ENCODE measurements at places on chromosomes 4 and X.
A peak's percentile ranks its signal among the peaks of the same experiment; 100 is the strongest.

DNA sequence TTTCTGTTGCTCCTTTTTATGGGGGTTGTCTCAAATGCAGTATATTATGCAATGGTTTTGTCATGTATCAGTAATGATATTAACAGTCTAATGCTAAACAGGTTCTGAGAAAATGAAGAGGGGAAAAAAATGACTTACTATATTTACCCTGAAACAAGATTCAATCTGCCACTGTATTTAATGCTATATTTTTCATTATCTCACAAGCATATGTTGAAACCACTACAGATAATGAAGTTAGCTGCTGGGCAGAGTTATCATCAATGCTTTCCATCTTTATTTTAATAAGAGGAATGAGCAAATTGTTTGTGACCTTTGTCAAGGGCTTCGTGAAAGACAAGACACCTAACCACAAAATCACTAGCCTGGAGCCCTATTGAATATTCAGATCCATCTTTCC, 32.6 kb upstream of the NAA11 start:
- no peak for DNase-seq

DNA sequence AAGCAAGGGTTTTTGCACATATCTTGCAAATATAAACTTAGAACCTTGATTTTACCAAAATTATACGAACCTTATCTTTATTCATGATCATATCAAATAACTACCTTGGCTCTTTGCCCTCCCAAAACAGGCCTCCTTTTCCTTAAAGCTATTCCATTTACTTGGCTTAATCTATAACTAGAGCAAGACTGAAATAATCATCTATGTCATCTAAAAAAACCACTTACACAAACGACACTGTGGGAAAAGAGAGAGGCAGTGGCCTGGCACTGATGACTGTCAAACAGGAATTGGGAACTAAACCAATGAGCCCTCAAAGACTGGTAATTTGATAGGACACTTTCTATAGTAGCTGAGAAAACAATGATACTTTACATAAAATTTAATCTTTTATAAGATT, 11.7 kb upstream of the PTPN13 start:
- no peak for DNase-seq

- DNase-seq = no peak
Observed at GRCh38 chrX:147077472-147077871, 262.9 kb upstream of the CXorf51A start.

GRCh38 chr4:1557221-1557597, 126.9 kb downstream of the FAM53A start:
- no peak for DNase-seq

DNA sequence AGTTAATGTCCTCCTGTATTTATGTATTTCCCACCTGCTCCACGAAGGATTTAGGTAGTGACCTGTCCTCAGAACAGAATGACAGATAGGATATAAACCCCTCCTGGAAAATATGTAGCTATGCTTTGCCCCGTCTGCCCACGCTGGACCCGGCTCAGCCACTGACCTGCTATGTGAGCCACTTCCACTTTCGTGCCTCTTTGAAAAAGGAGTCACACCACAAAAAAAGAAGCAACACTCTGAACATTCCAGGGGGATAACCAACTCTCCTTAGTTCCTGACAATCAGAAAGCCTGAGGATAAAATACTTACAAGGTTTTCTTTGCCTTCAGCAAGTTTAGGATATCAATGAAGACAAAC, 11.1 kb downstream of the ACSL1 start:
- DNase-seq = no peak

DNA sequence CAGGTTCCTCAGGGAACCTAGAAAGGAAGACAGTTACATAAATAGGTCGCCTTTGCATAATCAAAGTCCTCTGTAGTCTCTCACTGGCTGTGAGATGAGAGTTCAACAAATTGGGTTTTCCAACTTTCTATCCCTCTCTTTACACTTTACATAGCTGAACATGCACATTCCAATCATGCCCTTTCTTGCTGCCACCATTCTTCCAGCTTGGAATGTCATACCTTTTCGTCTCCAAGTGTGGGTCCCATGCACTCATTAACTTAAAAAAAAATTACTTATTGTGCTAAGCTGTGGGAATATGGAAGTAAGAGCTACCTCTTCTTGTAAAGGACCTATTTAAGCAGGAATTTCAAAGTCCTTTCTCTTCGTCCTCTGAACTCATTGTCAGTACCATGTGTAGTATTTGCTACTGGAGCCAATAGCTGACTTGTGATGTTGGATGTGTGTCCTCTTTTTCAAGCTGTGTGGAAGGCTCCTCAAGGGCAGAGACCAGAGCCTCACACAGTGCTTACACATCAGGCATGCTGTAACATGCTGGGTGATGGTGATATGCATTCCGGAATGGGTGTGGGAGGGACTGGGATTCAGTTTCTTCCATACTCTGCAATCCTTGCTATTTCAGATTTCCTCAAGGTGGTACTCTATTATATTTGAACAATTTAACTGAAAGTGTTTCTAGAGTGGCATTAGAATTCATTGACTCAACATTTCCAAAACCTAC, 7.1 kb downstream of the ENOPH1 start:
- no peak for DNase-seq

- DNase-seq = peak; percentile 10
Observed at GRCh38 chr4:13527981-13528820, 16.1 kb downstream of the NKX3-2 start.

- DNase-seq = no peak
Observed at GRCh38 chr4:121838136-121838535, 14.5 kb upstream of the CCNA2 start.

DNA sequence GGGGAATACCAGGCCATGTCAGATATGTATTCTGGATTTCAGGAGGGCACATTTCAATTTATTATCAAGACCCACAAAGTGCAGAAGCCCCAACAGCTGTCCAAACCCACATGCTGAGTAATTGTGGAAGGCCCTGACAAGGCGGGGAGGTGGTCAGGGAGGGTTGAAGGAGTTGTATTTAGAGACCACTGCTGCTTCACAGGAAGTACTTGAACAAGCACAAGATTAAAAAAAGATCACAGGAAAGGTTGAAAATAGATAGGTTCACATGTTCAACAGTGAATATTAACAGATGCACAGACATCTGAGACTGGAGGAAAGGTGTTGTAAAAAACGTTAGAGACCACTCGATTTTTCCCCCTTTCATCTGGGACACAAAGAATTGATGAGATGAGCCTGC, 17.9 kb downstream of the ATP8A1 start:
- no peak for DNase-seq

- DNase-seq = no peak
Observed at GRCh38 chrX:115713460-115713859, 152.5 kb downstream of the PLS3 start.

- DNase-seq = no peak
Observed at GRCh38 chrX:139187738-139188137, 342.8 kb upstream of the F9 start.

GRCh38 chr4:16120720-16121119, 36.9 kb upstream of the PROM1 start:
- no peak for DNase-seq

DNA sequence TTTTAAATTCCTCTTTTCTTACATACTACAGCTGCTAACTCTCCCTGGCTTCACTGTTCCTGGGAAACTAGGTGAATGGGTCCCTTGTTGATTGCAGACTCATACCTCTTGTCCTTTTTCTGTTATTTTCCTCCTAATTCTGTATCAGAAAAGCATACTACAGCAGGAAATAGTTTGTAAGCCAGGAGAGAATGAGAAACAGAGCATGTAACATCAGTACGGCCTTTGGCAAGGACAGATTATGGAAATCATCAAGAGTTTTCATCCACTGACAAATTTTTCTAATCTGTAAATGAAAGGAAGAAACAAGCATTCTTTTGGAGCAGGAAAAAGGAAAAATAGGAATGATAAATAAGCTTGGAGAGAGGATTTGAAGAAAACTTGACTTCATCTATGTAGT, 239.2 kb downstream of the ANTXR2 start:
- DNase-seq = no peak

GRCh38 chr4:26130173-26130572, 190.6 kb upstream of the RBPJ start:
- DNase-seq = no peak

GRCh38 chr4:187432310-187432709, 563.3 kb upstream of the ZFP42 start:
- no peak for DNase-seq

DNA sequence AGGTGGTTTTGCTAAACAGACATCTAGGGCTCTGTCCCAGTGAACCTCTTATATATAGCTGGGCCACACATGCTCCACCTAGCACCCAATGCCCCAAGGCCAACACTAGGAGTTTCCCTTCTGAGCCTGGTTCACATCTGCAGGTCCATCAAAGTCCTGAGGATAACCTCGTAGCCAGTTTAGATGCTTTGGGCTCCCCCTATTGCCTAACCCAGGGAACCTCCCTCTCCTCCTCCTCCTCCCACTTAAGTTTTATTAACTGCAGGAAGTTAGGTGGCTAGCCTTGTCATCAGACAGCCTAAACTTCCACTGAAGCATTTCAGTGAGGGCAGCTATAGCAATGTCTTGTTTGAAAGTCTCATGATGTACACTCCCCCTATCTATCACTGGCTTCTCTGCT, 88.0 kb downstream of the GUCY2F start:
- no peak for DNase-seq

GRCh38 chr4:171101845-171102244, 711.4 kb upstream of the GALNTL6 start:
- no peak for DNase-seq

GRCh38 chr4:89009115-89009514, 47.9 kb downstream of the FAM13A start:
- DNase-seq = no peak

- no peak for DNase-seq
Observed at GRCh38 chr4:86675548-86675947, 81.4 kb downstream of the PTPN13 start.

DNA sequence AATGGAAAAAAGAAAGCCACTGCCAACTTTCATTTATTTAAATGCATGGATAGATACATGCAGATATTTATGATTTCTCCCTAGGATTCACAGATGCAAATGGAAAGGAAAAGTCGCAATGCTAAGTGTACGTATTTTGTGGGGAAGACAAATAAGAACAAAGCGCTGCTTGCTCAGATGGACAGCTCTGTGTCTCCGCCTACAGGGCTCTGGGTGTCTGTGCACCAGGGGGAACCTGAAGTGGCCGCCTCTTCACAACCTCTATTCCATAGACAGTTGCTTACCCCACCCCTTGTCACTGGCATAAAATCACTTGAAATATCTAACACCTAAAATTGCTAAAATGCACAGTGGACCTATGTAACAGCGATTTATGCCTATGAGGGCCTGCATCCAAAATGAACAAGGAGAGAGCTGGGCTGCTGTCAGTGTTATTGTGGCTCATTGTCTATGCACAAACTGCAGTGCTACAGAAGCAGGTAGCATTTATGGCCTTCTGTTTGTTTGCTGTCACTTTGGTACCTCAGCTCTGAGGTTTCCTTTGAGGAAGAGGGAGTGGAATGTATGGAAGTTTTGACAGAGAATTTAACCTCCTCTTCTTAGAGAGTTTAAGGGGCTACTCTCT, 58.6 kb upstream of the PAGE1 start:
- DNase-seq = no peak

- DNase-seq = no peak
Observed at GRCh38 chr4:99405433-99406115, 29.6 kb downstream of the ADH7 start.

GRCh38 chr4:6991249-6991648, 51.9 kb upstream of the TADA2B start:
- no peak for DNase-seq

GRCh38 chr4:26365537-26366150, 44.8 kb downstream of the RBPJ start:
- no peak for DNase-seq

DNA sequence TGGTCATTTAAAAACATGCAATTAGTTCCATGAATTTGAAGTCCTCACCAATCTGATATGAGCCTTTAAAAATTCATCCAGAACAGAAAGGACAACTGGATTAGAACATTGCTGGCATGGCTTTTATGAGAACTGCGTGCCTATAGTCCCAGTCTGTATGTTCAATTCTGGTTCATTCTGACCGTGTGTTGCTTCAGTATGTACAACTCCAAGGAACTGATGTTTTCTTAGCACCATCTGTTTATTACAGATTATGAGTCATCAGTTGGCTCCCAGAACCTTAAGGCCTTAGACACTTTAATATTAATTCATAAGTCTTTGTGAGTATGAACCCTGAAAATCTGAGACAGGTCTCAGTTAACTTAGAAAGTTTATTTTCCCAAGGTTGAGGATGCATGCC, 115.0 kb downstream of the CEP44 start:
- DNase-seq = no peak

DNA sequence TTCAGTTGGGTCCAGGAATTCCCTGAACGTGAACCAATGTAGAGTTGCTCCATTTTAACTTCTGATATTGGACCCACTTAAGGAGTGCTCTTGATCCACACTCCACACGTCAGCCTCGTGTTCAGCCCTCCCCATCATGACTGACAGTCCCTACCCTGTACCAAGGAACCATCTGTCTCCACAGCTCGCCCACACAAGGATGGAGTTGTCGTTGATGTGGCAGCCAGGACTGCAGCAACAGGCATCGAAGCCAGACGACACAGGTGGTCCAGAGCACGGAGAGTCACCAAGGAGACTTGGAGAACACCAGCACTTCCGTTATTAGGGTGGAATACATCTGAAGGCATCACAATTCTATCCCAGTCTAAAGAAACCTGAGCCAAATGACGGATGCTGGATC, 472.1 kb upstream of the NR3C2 start:
- no peak for DNase-seq

DNA sequence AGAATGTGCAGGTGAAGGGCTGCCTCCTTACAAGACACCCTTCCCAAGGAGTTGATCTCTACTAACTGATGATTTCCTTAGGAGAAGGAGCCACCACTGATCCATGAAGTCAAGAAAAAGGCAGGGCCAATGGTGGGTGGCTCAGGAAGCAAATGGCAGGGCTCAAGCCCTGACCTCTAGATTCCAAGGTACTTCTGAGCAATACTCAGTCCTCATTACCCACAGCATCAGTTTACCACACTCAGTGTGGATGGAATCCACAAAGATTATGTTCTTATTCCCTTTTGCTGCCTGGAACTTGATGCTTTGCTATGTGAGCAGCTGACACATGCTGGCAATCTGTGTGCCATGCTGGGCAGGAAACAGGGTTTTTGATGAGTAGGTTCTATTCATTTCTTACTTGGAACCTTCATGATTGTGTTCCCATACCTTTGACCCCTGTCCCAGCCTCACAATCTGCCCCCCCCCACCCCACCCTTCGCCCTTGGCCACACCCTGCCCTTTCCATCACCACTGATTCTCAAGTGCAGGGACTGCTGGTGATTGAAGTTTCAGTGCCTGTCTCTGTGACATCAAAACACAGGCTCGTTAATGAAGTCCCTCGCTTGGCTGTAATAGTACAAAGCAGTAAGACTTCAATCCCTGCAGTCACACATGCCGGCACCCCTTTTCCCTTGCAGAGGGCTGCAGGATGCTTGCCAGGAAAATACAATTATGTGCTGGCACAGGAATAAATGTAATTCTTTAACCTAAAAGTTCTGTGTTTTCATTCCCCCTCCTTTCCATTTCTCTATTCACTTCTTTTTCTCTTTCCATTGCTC, 135.6 kb upstream of the GPC4 start:
- no peak for DNase-seq

- no peak for DNase-seq
Observed at GRCh38 chrX:47562615-47563243, 1.7 kb downstream of the ARAF start.

GRCh38 chrX:9498236-9498635, 33.4 kb downstream of the TBL1X start:
- DNase-seq = no peak
